ENCODE measurements at places on chromosomes 11 and 22. TPM values are rescaled to one million over a fixed set of nuclear protein-coding genes. Genes with fewer than 3 reads are reported as not detected.

The TMEM191B gene
- polyA plus RNA-seq = 0.56 TPM

The MMP3 gene
- polyA plus RNA-seq = not detected

The SCGB1D2 gene
- not detected for polyA plus RNA-seq

The ASCL2 gene
- 1.3 TPM for polyA plus RNA-seq

The USP2 gene
- 3.8 TPM for polyA plus RNA-seq

The FTH1 gene
- 1,701 TPM for polyA plus RNA-seq

The ANGPTL5 gene
- 0.05 TPM for polyA plus RNA-seq

The OR4C3 gene
- polyA plus RNA-seq = not detected

The GGT1 gene
- 13.0 TPM for polyA plus RNA-seq

The OR8D1 gene
- not detected for polyA plus RNA-seq

The AGBL2 gene
- polyA plus RNA-seq = 7.7 TPM

The OR2D2 gene
- not detected for polyA plus RNA-seq

The IGSF22 gene
- polyA plus RNA-seq = 1.2 TPM

The ST14 gene
- 31.2 TPM for polyA plus RNA-seq

The HYOU1 gene
- polyA plus RNA-seq = 70.6 TPM

The OR52B2 gene
- polyA plus RNA-seq = not detected

The CST6 gene
- not detected for polyA plus RNA-seq

The POLR2F gene
- polyA plus RNA-seq = 65.9 TPM

The OR51B2 gene
- polyA plus RNA-seq = not detected

The DESI1 gene
- polyA plus RNA-seq = 28.3 TPM

The KIRREL3 gene
- polyA plus RNA-seq = 1.1 TPM

The POLDIP3 gene
- 113 TPM for polyA plus RNA-seq

The DCHS1 gene
- 27.5 TPM for polyA plus RNA-seq

The YPEL4 gene
- 8.0 TPM for polyA plus RNA-seq

The SLC25A45 gene
- 14.5 TPM for polyA plus RNA-seq
